Activated CD4-positive, alpha-beta T cell treated with anti-CD3 and anti-CD28 coated beads, Interleukin-2, amount 50 U/mL, for 4 hours (primary cell): ENCODE measurements at places on chromosomes 1 and 21.

GRCh38 chr21:15624646-15625045 lies 105.1 kb upstream of the USP25 start:
- no peak for DNase-seq

- DNase-seq: no peak
These were observed 130.2 kb downstream of the PRDM2 start for GRCh38 chr1:13830170-13830569.

DNA sequence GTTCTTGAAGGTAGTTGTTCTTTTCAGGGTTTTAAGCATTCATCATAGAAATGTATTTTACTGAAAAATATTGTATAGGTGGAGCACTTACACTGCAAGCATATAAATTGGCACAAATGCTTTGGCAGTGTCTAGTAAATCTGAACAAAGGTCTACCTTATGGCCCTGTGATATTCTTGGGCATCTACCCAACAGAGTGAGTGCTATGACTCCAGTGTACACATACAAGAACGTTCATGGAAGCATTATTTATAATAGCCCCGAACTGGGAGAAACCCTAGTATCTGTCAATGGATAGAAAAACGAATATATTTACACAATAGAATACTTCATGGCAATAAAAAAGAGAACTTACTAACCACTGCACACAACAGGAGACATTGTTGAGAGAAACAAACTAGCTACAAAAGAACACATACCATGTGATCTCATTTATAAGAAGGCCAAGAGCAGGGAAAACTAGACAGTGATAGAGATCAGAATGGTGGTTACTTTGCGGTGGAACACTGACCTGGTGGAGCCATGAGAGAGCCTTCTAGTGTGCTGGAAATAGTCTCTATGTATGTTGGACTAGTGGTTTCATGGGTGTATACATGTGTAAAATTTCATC lies 96.0 kb downstream of the MAB21L3 start:
- no peak for DNase-seq

GRCh38 chr1:231216498-231216897 lies 24.5 kb upstream of the GNPAT start:
- DNase-seq: no peak

DNA sequence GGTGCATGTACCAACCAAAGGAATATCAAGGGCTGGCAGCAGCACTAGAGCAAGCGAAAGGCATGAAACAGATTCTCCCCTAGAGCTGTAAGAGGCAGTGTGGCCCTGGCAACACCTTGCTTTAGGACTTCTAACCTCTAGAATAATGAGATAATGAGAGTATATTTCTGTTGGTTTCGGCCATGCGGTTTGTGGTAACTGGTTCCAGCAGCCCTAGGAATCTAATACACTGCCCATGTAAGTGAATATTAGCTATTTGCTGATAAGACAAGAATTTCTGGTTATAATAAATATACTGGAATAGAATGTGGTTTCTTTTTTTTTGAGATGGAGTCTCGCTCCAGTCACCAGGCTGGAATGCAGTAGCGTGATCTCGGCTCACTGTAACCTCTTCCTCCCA lies 199.4 kb downstream of the GABPA start:
- no peak for DNase-seq

- no peak for DNase-seq
These were observed 51.6 kb downstream of the GNG4 start for GRCh38 chr1:235597867-235598553.

- DNase-seq: no peak
These were observed 27.3 kb downstream of the SPSB1 start for GRCh38 chr1:9319789-9320519.

DNA sequence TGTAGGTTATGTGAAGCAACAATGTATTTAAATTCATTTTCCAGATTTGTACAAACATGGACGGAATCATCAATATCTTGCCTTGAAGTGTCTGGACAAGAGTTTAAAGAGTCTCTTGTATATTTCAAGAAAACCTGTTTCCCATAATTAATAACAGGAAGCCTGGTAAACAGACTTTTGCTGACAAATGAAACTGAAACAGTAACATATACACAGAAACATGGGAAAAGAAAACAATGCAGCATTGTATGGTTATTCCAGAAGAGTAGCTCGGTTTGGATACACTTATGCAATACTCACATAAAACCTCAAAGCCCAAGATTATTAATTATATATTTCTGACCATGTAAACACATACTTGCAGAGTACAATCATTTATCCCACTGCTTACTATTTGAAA lies 265.5 kb downstream of the PTPRC start:
- no peak for DNase-seq

- DNase-seq: no peak
These were observed 972 bp downstream of the CFAP410 start for GRCh38 chr21:44337941-44338895.

- peak; percentile 47 for DNase-seq
These were observed 563 bp upstream of the NFIA start for GRCh38 chr1:61081686-61082310.

DNA sequence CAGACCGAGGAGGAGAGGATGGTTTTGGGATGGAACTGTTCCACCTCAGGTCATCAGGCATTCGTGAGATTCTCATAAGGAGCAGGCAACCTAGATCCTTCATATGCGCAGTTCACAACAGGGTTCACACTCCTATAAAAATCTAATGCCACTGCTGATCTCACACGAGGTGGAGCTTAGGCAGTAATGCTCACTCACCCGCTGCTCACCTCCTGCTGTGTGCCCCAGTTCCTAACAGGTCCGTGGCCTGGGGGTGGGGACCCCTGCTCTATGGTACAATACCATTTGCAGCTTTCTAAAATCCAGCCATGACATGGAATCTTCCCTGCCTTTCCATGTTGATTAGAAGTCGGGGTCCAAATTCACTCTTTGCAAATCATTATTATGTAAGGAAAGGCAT lies 72.1 kb downstream of the TGFBR3 start:
- no peak for DNase-seq

DNA sequence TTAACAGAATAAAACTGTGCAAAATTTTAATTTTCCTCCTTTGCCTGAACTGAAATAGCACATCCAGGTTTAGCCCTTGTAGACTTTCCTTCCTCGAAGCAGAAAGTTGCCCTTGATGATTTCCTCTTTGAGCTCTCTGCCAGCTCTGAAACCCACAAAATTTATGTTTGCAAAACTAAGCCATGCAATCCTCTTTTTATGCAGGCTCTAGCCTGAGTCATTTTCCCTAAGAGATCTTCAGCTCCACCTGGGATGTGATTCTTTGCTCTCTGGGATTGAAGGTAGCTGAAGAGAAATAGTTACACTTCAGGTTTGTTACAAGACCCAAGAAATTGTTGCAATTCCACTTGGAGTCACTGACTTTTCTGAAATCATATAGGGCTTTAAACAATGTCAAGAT lies 1.4 kb upstream of the F3 start:
- no peak for DNase-seq

- no peak for DNase-seq
These were observed 409.1 kb upstream of the KAZN start for GRCh38 chr1:14189381-14189780.

DNA sequence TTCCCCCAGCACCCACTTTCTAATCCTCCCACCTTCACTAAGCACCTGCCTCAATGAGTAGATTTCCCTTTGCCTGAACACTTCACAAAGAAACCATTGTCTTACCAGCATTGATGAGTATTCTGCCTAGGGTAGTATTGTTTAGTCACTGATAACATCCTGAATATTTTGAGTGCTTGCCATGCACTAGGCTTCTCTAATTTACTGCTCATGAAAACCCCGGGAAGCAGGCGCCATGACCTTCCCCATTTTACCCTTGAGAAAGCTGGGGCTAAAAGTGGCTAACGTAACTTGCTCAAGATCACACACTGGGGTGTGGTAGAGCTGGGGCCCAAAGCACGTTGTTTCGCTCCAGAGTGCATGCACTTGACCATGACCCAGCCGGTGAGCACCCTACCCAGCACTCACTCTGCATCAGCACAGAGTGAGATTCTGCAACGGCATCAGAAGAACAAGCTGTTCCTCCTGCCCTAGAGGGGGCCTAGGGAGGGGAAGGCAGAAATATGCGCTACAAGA lies 10.6 kb upstream of the F3 start:
- no peak for DNase-seq

DNA sequence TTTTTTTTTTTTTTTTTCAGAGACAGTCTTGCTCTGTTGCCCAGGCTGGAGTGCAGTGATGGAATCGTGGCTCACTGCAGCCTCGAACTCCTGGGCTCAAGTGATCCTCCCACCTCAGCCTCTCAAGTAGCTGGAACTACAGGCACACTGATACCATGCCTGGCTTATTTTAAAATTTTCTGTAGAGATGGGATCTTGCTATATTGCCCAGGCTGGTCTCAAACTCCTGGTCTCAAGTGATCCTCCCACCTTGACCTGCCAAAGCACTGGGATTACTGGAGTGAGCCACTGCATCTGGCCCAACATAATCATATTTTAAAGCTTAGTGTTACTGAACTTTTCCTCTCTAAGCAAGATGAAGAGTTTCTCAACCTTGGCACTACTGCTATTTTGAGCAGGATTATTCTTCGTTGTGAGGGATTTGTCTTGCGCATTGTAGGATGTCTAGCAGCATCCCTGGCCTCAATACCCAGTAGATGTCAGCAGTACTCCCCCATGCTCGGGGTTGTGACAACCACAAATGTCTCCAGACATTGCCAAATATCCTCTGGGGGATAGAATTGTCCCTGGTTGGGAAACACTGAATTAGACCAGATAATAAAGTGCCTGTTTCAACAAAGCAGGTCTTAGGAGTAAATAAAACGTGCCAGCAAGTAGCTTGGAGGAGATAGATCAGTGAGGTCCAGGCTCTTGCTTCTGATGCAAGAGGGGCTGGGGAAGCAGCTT lies 15.1 kb upstream of the THRAP3 start:
- no peak for DNase-seq

DNA sequence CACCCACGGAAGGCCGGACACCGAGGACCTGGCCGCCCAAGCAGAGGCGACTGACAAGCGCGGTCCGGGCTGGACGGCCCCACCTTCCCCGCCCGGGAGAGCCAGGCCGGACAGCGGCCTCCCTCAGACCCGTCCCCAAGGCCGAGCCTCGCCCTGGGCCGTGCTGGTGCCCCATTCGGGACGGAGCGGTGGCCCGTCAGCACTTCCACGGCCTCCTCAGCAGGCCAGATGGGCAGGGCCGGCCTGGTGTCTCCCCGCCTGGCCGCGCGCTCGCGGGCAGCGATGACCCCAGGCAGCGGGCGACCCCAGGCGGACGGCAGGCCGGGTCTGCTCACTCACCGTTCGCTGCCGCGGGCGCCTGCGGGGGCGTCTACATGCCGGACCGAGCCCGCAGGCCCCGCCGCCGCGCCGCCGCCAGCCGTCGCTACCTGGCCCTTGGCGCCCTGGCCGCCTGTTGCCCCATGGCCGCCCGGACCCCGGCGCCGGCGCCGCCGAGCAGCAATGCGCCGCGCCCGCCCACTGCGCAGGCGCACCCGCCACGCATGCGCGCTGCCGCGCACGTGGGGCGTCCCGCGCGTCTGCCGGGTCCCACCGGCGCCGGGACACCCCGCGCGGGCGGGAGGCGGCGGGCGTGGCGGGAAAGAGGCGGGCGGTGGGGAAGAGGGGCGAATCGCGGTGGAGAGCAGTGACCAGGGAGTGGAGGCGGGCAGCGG lies at the start of gene NADK:
Gene NADK (minus strand): TSS at position 521 of the 713 bp plus-strand sequence. CDS start 13,064 bp downstream, outside the sequence.
- DNase-seq: peak; percentile 55

GRCh38 chr1:77697441-77697840 lies 15.0 kb upstream of the ZZZ3 start:
- no peak for DNase-seq

DNA sequence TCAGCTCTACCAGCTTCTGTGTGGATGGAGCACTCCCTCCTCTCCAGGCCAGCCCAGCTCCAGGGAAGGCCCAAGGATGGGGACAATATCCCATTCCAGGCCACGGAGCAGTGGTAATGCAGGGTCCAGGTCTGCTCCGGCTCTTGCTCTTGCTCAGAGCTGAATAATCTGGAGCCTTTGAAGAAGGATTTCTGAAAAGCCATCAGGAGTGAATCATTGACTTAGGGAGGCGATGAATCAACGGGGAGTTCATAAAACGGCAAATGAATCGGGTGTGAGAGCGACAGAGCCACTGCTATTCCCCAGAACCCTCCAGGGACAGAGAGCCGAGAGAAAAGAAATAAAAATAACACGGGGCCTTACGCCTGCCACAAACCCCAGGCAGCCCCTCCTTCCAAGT lies 7.7 kb downstream of the POU3F1 start:
- DNase-seq: no peak

- DNase-seq: no peak
These were observed 118.7 kb downstream of the SLC5A9 start for GRCh38 chr1:48341221-48341620.

DNA sequence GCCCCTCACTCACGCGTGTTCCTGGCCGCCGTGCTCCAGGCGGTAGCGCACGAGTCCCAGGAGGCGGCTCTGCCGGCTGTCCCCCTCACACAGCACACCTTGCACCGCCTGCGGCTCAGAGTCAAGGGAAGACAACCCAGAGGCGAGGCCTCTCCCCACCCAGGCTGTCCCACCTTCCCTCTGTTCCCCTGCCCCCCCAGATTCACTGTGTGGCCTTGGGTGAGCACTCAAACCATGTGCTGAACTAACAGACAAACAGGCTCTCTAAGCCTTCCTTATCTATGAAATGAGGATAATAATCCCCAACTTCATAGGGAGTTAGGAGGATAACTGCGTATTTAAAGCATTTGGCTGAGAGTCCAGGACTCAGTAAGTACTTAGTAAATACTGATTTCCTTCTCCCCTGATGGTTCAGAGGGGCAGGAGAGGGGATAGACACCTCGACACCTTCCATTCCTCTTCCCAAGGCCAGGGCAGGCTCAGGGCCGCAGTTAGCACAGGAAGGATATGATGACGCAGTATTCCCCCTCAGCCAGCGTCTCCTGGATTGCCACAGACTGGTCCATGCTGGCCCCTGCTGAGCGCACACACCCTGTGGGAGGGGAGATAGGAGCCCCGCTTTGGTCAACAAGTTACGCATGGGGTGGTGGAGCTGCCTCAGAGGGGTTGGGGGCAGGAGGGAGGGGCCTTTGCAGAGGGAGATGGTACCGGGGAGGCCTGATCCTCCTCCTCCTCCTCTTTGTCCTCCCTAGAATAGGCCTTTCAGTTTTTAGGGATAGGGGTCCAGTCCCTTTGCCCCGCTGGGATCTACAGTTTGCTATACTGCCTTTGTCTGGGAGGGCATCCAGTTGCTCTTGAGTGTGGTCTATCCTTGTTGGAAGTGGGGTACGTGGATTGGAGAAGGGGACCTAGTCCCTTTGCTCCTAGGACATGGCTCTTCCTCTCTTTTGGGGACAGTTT lies 830 bp downstream of the INPP5B start:
- no peak for DNase-seq

GRCh38 chr21:29529139-29529538 lies 230.4 kb downstream of the BACH1 start:
- no peak for DNase-seq

DNA sequence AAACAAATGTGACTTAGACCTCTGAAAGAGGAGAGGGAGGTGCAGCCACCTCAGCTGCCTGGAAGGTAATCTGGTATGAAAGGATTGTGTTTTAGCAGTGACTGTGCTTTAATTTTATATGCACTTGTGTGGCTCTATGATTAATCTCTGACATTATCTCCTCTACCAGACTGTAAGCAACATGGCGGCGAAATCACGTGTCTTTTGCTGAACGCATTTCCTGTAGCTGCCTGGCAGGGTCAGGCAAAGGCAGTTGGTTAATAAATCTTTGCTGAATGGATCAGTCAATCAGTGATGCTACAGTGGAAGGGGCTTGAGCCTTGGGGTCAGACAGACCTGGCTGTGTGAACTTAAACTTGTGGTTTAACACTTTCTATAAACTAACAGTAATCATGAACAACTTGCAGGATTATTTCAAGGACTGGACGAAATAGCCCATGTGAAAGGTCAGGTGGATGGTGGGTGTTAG lies 96.9 kb downstream of the ADSS2 start:
- no peak for DNase-seq

GRCh38 chr21:41045534-41046268 lies 122.3 kb upstream of the BACE2 start:
- no peak for DNase-seq
